ENCODE measurements at places on chromosomes 11 and 22.

DNA sequence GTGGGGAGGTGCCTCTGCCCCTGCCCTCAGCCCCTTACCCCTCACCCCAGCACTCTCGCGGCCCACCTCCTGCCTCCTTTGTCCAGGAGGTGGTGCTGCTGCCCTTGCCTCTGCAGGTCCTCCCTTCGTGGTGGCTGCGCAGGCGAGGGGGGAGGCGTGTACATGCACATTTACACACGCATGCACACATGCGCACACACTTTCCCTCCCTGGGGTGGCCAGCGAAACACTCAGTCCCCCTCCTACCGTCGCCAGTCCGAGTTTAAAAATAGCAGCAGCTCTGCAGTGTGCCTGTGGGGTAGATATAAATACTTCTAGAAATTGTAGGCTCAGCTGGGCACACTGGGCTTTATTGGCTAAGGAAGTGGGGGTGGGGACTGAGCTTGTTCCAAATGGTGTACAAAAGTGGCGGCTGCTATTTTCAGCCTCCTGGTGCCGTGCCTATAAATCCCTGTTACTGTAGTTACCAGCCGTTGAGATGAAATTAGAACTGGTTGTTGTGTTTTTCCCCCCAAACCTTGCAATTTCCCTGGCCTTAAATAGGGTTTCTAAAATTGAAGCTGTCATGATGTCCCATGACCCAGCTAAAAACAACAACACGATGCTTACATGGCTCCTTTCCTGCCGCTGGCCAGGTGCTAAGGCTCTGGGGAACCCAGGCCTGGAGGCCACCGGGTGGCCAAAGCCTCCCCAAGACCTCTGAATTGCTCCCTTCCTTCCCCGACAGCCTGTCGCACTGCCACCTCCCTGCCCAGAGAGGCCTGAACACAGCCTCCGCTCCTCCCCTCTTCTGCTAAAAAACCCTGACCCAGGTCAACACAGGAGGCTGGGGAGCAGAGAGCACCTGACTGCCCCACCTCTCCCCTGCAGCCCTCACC is 12.4 kb downstream of the PICK1 start:
- no peak for DNase-seq

DNA sequence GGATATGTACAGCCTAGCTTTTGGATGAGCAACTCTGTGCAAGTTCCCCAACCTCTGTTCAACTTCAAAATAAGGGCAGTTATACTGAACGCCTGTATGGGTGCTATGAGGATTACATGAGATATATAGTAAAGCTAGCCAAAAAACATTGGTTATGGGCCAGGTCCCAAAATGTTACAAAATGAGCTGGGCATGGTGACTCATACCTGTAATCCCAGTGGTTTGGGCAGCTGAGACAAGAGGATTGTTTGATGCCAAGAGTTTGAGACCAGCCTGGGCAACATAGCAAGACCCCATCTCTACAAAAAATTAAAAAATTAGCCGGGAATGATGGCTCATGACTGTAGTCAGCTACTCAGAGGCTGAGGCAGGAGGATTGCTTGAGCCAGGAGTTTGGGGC is 118.4 kb downstream of the TEAD1 start:
- DNase-seq: no peak

DNA sequence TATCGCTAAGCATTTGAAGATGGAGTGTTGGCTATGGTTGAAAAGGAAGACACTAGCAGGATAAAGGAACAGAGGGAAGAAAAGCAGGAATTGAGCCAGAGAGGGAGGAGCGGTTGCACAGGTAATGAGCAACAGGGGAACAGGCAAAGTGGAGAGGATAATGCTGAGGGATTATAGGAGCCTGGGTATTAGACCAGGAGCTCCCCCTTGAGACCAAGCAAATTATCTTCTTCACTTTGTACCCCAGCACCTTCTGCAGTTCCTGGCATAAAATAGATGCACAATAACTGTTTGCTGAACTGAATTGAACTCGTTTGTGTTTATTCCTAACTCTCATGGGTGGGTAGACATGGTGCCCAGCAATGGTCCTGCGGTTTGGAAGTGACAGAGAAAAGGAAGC is 54.6 kb upstream of the OR5P2 start:
- DNase-seq: no peak

- no peak for DNase-seq
Measured at GRCh38 chr11:122085712-122086111, 30.3 kb downstream of the BLID start.
